Amygdala (tissue), 56 donors: ENCODE measurements at places on chromosomes 1 and 21.

DNA sequence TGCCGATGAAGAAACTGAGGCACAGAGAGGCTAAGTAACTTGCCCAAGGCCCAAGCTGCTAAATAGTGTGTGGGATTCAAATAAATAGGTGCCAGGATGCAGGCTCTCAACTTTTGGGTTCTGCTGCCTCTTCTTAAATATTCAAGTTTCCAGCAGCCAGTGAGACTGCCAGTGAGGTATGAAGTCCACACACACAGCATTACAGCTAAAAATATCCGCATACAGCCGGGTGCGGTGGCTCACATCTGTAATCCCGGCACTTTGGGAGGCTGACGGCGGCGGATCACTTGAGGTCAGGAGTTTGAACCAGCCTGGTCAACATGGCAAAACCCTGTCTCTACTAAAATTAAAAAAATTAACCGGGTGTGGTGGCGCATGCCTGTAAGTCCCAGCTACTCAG, 78.4 kb upstream of the DIRAS3 start:
- no peak for DNase-seq

GRCh38 chr1:210707300-210708240, 378.9 kb downstream of the HHAT start:
- DNase-seq: no peak

- no peak for DNase-seq
These were observed 13.0 kb downstream of the CAMSAP2 start for GRCh38 chr1:200751717-200752116.

- DNase-seq: no peak
These were observed 181.4 kb downstream of the RYR2 start for GRCh38 chr1:237223419-237223818.

DNA sequence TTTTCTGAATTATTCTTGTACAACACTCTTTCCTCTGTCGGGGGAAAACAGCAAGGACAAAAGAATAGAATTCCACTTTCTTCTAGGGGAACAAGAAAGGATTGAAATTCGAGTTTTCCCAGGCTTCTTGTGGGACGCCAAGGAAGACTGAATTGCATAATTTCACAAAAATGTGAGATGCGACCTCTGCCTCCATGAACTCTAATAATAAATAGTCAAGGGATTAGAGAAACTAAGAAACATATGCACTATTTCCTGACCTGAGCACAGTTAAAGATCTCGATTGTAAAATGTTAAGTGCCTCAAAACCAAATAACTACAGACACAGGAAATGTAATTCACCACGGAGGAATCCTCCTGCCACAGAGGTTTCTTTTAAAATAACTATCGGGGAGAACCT, 117.3 kb upstream of the MARK1 start:
- DNase-seq: no peak

DNA sequence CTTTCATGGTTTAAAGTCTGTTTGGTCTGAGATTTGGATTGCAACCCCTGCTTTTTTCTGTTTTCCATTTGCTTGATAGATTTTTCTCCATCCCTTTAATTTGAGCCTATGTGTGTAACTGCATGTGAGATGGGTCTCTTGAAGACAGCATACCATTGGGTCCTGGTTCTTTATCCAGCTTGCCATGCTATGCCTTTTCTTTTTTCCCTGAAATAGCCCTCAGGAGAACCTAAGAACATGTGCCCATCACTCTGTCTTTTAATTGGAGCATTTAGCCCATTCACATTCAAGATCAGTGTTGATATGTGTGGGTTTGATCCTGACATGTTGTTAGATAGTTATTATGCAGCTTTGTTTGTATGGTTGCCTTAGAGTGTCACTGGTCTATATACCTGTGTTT, 21.7 kb upstream of the DENND1B start:
- no peak for DNase-seq

- DNase-seq: no peak
These were observed 82.5 kb upstream of the MPC2 start for GRCh38 chr1:168019407-168019806.

GRCh38 chr21:45990741-45991605, 9.4 kb downstream of the COL6A1 start:
- DNase-seq: no peak

GRCh38 chr1:203364094-203364801, 13.3 kb upstream of the FMOD start:
- DNase-seq: no peak

DNA sequence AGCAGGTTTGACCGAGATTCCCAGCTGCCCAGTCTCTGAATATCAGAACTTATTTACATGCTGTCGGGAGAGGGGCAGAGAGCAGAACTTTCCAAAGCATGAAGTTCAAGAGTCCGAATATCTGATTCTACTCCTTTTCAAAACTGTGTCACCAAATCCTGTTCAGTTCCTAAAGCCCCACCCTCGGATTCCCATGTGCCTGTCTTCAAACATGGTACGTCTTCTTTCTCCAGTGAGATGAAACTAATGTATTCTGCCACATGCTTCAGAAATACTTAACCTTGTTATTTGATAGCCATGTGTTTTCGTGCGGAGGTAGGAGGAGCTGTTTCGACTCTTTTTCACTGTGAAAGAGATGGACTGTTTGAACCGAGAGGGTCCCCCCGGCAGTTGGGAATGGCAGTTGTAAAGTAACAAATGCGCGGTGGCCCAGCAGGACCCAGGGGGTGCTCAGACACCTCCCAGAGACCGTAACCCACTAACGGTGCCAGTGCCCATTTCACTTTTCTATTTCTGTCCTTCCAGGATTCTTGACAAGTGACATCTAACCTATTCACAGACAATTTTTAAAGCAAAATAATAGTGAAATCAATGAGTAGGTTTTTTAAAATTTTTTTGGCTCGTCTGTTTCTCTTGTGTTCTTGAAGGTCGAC, 67.2 kb downstream of the ZBTB18 start:
- DNase-seq: no peak

DNA sequence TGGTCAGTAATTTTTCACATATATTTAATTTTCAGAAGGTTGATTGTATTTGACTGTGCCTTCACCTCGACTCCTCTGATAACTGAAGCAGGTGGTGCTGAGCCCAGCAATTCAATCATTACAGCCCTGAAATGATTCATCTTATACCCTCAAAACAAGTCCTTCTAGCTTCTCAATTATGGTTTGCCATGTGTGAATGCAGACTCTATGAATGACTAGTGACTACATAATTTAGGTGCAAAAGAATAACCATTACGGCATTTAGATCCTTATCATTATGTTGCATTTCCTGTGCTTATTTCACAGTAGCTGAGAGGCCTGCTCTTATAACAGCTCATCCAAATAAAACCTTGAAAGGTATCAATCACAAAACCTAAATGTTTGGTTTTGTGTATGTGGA, 54.0 kb upstream of the COL11A1 start:
- DNase-seq: no peak

DNA sequence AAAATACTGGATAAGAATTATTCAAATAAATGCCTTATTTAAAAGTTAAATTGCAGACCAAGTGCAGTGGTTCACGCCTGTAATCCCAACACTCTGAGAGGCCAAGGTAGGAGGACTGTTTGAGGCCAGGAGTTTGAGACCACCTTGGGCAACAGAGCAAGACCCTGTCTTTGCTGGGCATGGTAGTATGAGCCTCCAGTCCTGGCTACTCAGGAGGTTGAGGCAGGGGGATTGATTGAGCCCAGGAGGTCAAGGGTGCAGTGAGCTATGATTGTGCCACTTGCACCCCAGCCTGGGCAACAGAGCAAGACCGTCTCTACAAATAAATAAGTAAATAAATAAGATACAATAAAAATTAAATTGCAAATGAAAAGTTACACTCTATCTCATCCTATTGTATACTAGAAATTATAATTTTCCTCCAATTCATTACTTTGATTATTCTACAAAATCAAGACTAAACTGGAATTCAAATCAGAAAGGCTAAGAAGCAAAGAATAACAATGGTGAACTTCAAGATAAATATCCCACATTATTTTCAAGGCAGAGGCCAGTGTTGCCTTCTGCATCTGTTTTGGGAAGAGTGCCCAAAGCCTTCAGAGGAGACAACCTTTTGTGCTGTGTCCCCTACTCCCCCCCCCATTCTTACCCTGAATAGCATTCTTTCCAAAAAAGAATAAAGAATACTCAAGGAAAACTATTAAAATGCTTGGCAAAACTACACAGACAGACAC, 73.3 kb upstream of the IRF2BP2 start:
- DNase-seq: no peak

- no peak for DNase-seq
These were observed 101.5 kb upstream of the GADD45A start for GRCh38 chr1:67583462-67583950.

DNA sequence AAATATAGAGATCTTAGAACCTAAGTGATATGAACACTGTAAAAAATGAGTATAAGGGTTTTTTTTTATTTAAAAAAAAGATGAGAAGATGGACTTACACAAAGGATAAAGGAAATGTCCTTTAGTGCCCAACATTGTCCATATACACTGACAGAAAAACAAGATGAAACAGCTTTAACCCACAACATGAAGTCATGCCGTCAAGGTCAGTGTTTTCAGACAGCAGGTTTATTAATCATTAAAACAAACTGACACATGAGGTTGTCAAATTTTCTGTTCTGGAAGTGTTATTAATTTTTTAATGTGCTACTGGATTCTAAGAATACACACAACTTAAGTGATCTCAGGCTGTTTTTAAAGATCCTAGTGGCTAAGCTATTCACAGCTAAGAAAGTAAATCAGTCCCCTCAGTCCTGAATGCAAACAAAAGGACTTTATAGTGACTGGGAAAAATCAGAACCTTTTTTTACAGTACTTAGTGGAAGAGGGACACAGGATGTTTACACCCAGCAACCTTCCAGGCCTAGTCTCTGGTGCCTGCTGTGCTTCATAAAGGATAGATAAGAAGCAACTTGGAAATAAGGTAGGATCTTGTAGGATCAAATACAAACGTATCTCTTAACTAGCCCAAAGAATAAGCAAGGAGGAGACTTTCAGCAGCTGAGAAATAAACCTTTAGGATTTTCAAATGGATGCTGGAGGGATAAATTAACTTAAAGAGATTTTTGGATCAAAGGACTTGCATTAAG, 21.9 kb upstream of the PKN2 start:
- DNase-seq: no peak

DNA sequence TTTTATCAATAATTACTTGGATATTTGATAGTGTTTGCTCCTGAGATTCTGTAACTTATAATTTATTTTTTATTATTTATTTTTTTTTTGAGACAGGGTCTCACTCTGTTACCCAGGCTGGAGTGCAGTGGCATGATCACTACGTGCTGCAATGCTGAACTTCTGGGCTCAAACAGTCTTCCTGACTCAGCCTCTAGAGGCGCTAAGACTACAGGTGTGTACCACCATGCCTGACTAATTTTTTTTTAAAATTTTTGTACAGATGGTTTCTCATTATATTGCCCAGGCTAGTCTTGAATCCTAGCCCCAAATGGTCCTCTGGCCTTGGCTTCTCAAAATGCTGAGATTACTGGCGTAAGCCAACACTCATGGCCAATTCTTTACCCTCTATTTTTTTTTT, 845.5 kb upstream of the ADGRL4 start:
- DNase-seq: no peak

DNA sequence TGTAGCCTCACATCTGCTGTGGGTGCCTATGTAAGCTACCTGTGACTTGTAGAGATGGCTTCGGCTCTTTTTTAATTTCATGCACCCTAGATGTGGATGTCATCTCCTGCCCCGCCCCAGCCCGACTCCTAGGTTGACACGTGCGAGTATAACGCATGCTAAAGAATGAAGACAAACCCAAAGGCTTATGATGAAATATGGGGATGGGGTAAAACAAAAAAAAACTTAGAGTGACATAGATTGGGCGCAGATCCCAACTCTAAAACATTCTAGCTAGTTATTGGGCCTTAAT, 613 bp upstream of the ERO1B start:
- DNase-seq: no peak

GRCh38 chr1:112133487-112133886, 144.0 kb upstream of the KCND3 start:
- no peak for DNase-seq

GRCh38 chr1:172909606-172910326, 141.0 kb downstream of the TNFSF18 start:
- DNase-seq: no peak

DNA sequence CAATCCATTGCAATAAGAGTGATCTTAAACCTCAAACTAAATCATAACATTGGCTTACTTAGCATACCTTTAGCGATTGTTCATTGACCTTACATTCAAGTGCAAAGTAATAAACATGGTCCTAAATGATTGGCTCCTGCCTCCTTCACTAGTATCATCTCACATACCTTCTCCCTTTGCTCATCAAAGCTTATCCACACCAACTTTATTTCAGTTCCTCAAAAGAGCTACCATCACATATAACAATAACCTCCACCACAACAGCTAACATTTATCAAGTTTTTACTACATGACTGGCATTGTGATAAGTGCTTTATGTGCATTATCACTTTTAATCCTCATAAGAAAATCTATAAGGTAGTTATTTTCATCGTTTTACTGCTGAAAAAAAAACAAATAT, 198.8 kb downstream of the COL24A1 start:
- DNase-seq: no peak

DNA sequence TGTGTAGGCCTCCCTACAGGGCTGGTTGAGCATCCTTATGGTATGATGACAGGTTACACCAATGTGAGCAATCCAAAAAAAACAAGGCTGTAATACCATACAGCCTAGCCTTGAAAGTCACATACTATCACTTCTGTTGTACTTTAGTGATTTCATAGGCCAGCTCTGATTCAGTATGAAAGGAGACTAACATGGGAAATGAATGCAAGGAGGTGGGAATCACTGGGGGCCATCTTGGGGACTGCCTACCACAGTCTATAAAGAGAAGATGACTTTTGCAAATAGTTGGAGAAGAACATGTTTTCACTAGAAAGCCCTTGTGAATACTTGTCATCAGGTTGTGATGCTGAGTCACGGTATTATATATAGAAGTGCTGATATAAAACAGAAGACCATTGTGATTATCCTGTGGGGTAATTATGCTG, 270.7 kb downstream of the S1PR1 start:
- DNase-seq: no peak

DNA sequence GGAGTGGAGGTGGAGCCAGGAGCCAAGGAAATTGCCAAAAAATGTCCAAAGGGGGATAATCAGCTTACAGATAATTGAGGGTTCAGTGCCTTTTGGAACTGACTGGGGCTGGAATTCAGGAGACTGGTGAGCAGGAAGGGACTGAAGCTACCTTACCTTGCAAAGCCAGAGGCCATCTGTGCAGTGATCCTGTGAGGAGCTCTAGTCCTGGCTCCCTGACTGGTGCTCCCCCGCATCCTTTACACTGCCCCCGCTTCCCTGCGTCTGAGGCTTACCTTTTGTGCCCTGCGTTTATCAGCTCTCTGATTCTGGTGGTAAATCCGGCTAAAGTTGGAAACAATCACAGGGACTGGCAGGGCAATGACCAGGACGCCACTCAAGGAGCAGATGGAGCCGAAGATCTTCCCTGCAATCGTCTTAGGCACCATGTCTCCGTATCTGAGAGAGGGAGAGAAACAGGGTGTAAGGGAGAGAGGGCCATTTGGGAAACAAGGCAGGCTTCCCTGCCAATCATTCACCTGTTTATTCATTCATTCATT, 31.0 kb downstream of the DDX20 start:
- DNase-seq: no peak

GRCh38 chr1:14190508-14190907, 408.0 kb upstream of the KAZN start:
- DNase-seq: no peak
